ENCODE measurements at places on chromosomes 4 and X.
A peak's percentile ranks its signal among the peaks of the same experiment; 100 is the strongest.

GRCh38 chrX:39773923-39774773 lies 323.6 kb downstream of the BCOR start:
- DNase-seq: no peak
- no peaks in the 10 kb centered on the region for H3K36me3 ChIP-seq
- no peaks in the 10 kb centered on the region for H3K27me3 ChIP-seq
- H3K4me3 ChIP-seq: no peak overlapping the region
- no peaks in the 10 kb centered on the region for H3K4me1 ChIP-seq
- H3K27ac ChIP-seq: no peak overlapping the region

- no peaks in the 10 kb centered on the region for H3K36me3 ChIP-seq
- DNase-seq: no peak
- no peak overlapping the region for H3K27ac ChIP-seq
- peak overlapping the region; percentile 68 for H3K4me3 ChIP-seq
Observed at GRCh38 chr4:55124322-55125076, 896 bp downstream of the KDR start.

GRCh38 chr4:44701037-44701436 lies 22.8 kb downstream of the GUF1 start:
- DNase-seq: no peak
- no peaks in the 10 kb centered on the region for H3K27me3 ChIP-seq
- H3K4me1 ChIP-seq: peaks cover 3% of the 10 kb centered on the region
- H3K27ac ChIP-seq: no peak overlapping the region
- H3K36me3 ChIP-seq: peaks cover 8% of the 10 kb centered on the region

- no peak overlapping the region for H3K27ac ChIP-seq
- no peak overlapping the region for H3K4me3 ChIP-seq
- H3K27me3 ChIP-seq: no peaks in the 10 kb centered on the region
- peaks cover 9% of the 10 kb centered on the region for H3K36me3 ChIP-seq
Observed at GRCh38 chrX:14920196-14920595, 47.0 kb downstream of the MOSPD2 start.

DNA sequence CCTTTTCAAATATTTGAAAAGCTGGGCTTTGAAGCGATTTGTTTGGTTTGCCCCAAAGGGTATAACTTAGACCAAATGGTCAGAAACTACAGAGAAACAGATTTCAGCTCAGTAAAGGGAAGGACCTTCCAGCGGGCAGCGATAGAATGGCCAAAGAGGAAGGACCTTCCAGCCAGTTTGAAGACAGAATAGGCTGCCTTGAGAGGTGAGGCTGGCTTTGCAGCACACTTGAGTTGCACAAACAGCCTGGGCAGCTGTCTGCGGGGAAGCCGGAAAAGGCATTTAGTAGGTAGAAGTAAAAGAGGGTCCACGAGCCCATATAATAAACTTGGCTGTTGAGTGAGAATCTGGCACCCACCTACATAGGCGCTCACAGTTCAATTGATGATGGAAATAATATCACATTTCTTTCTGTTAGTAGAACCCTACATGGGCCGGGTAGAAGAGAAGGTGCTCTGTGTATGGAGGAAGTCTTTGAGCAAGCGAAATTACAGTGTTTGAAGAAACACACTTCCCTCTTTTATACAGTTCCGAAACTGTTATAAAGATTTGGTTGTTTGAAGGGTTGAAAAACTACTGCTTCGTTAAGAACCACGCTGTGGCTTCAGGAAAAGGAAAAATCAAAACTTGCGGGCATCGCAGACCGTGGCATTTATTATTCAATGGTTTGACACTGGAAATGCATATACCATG lies 75.0 kb upstream of the SORBS2 start:
- H3K4me1 ChIP-seq: peaks cover 4% of the 10 kb centered on the region
- no peaks in the 10 kb centered on the region for H3K27me3 ChIP-seq
- H3K36me3 ChIP-seq: no peaks in the 10 kb centered on the region
- no peak overlapping the region for H3K27ac ChIP-seq
- no peak overlapping the region for H3K4me3 ChIP-seq

GRCh38 chrX:49995795-49996455 lies 73.5 kb downstream of the CLCN5 start:
- peak; percentile 84 for DNase-seq
- no peaks in the 10 kb centered on the region for H3K36me3 ChIP-seq
- no peaks in the 10 kb centered on the region for H3K27me3 ChIP-seq
- H3K4me3 ChIP-seq: no peak overlapping the region

DNA sequence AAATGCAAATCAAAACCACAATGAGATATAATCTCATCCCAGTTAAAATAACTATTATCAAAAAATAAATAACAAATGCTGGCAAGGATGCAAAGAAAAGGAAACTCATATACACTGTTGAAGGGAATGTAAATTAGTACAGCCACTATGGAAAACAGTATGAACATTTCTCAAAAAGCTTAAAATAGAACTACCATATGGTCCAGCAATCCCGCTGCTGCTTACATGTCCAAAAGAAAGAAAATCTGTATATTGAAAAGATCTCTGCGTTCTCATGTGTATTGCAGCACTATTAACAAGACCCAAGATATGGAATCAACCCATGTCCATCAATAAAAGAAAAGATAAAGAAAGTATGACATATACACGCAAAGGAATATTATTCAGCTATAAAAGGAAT lies 3.0 kb upstream of the NAP1L2 start:
- DNase-seq: no peak
- no peaks in the 10 kb centered on the region for H3K36me3 ChIP-seq
- H3K27me3 ChIP-seq: no peaks in the 10 kb centered on the region
- H3K4me1 ChIP-seq: no peaks in the 10 kb centered on the region

DNA sequence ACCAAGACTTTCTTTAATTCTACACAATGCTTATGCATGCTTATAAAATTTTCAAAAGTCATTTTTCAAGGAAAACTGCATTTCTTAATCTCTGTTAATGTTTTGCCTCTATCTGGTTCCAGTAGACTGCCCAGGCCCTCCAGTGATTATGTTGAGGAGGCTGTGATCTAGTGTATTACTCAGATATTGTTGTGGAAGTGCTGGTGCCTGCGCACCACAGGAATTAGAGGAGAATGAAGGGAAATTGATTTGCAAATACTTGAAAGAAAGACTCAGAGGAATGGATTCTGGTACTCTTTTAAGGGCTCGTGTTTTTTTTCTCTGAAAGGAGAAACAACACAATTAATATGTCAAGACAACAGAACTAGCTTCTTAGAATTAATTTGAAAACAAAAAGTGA lies 1015.1 kb downstream of the RPA4 start:
- H3K27ac ChIP-seq: no peak overlapping the region
- H3K27me3 ChIP-seq: no peaks in the 10 kb centered on the region
- H3K36me3 ChIP-seq: no peaks in the 10 kb centered on the region
- H3K4me3 ChIP-seq: no peak overlapping the region

DNA sequence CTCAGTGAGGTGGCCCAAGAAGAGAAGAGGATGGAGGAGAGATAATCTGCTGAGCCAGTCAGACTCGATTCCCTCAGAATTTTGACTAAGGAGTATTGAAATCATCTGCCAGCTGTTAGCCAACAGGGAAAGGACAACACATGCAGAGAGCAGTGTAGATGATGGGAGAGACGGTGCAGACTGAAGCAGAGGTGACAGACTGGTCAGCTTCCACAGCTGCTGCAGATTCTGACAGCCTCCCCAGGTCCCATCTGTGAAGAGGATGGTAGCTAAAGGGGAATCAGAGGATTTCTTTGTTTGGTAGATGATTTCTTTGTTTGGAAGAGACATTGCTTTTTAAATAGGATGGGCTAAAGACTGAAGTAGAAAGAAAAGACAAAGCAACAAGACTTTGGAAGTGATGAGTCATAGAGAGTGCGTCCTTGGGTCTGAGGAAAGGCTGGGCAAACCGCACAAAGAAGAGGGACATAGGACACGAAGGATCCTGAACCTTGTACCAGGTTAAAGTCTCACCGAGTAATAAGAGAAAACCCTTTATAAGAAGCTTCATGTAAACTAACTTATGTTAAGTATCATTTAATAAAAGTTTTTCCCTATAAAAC lies 27.6 kb downstream of the INTU start:
- H3K4me3 ChIP-seq: no peak overlapping the region
- no peaks in the 10 kb centered on the region for H3K4me1 ChIP-seq
- no peak for DNase-seq
- H3K27ac ChIP-seq: no peak overlapping the region
- H3K36me3 ChIP-seq: no peaks in the 10 kb centered on the region
- no peaks in the 10 kb centered on the region for H3K27me3 ChIP-seq

DNA sequence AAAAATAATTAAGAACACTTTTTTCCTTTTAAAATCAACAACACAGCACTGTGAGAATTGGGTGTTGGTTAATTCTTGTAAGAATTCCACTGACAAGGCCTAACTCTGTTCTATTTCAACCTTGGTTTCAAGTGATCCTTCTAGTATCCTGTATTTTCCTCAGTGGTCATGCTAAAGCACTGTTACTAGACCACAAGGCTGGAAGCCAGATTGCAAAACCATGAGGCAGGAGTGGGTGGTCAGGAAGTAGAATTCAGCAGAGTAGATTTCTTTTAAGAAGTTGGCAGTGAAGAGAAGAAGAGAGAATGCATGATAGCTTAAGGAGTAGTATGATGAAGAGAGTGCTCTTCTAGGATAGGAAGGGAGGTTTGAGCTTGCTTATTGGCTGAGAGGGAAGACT lies 71.6 kb upstream of the LEF1 start:
- no peak for DNase-seq
- no peaks in the 10 kb centered on the region for H3K27me3 ChIP-seq
- no peak overlapping the region for H3K4me3 ChIP-seq
- H3K27ac ChIP-seq: no peak overlapping the region
- H3K4me1 ChIP-seq: no peaks in the 10 kb centered on the region
- no peaks in the 10 kb centered on the region for H3K36me3 ChIP-seq

DNA sequence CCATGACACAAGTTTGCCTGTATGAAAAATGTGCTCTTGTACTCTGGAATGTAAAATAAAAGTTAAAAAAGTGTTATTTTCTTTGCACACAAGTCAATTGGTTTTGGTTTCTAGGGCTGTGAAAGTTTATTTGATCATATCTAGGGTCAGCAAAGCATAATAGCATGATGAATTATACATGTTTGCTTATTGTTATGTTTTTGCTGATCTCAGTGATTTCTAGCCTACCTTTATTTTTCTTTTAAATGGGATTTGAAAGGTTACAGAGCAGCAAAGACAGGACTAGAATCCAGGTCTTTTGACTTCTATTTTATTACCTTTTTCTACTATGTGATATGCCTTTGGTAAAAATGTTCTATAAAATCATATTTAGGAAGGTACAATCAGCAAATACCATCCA lies 481.0 kb downstream of the PRR32 start:
- no peak overlapping the region for H3K27ac ChIP-seq
- H3K36me3 ChIP-seq: no peaks in the 10 kb centered on the region
- no peaks in the 10 kb centered on the region for H3K27me3 ChIP-seq

DNA sequence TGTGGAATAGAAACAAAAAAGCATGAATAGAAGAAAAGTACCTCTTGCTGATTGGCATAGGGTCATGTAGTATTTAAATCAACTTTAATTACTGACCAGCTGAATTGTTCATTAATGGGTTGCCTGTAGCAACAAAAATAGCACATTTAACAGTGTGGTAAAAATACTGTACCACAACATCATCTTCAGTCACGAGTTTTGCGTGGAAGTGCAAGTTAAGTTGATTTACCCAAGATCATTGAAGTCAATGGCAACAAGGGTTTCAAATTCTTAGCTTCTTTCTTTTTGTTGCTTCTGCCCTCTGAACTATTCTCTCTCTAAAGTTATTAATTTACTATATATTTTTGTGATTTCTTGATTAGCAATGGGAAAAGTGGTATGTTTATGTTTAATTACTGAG lies 526.6 kb downstream of the C4orf33 start:
- H3K36me3 ChIP-seq: no peaks in the 10 kb centered on the region
- no peak for DNase-seq
- no peak overlapping the region for H3K27ac ChIP-seq

GRCh38 chr4:132809298-132810032 lies 339.6 kb upstream of the PCDH10 start:
- H3K36me3 ChIP-seq: no peaks in the 10 kb centered on the region
- H3K4me3 ChIP-seq: no peak overlapping the region
- DNase-seq: no peak
- no peak overlapping the region for H3K27ac ChIP-seq
- H3K27me3 ChIP-seq: no peaks in the 10 kb centered on the region
- no peaks in the 10 kb centered on the region for H3K4me1 ChIP-seq

- H3K4me1 ChIP-seq: no peaks in the 10 kb centered on the region
- DNase-seq: no peak
- H3K27ac ChIP-seq: no peak overlapping the region
- no peak overlapping the region for H3K4me3 ChIP-seq
- no peaks in the 10 kb centered on the region for H3K36me3 ChIP-seq
- no peaks in the 10 kb centered on the region for H3K27me3 ChIP-seq
Observed at GRCh38 chr4:186347743-186348142, 81.8 kb downstream of the F11 start.

GRCh38 chr4:139015948-139016471 lies 429 bp downstream of the NOCT start:
- peak overlapping the region; percentile 95 for H3K27ac ChIP-seq
- no peak for DNase-seq
- H3K4me3 ChIP-seq: peak overlapping the region; percentile 93
- peaks cover 10% of the 10 kb centered on the region for H3K4me1 ChIP-seq

- H3K4me1 ChIP-seq: no peaks in the 10 kb centered on the region
- H3K4me3 ChIP-seq: no peak overlapping the region
- H3K27me3 ChIP-seq: no peaks in the 10 kb centered on the region
- no peaks in the 10 kb centered on the region for H3K36me3 ChIP-seq
- H3K27ac ChIP-seq: no peak overlapping the region
Observed at GRCh38 chr4:119833611-119834010, 205.0 kb upstream of the PDE5A start.

GRCh38 chr4:81042578-81043365 lies 12.3 kb downstream of the BMP3 start:
- H3K36me3 ChIP-seq: no peaks in the 10 kb centered on the region
- H3K27me3 ChIP-seq: no peaks in the 10 kb centered on the region
- no peak overlapping the region for H3K4me3 ChIP-seq
- H3K4me1 ChIP-seq: no peaks in the 10 kb centered on the region
- H3K27ac ChIP-seq: no peak overlapping the region
- no peak for DNase-seq

DNA sequence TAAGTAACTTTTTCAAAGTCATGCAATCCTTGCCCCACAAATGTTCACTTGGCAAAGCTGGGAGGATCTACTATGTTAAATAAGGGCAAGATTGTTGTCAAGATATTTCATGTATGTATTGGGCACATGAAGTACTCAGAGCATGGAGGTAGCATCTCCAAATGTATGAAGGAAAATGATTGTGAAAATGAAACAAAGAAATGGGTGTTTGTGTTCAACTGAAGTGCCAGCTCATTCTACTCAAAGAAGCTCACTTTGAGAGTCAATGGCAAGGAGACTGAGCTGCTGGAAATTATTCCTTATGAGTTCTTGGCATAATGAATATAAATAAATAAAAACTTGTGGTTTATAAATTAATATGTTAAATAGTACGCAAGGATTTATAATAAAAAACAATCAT lies 124.5 kb upstream of the ARSJ start:
- H3K27ac ChIP-seq: no peak overlapping the region
- no peaks in the 10 kb centered on the region for H3K36me3 ChIP-seq
- no peak for DNase-seq

- H3K4me1 ChIP-seq: no peaks in the 10 kb centered on the region
- H3K36me3 ChIP-seq: no peaks in the 10 kb centered on the region
- DNase-seq: peak; percentile 59
- H3K4me3 ChIP-seq: no peak overlapping the region
- H3K27me3 ChIP-seq: no peaks in the 10 kb centered on the region
Observed at GRCh38 chr4:103429283-103429682, 231.1 kb upstream of the CENPE start.

Data from trophoblast cell (in vitro differentiated cells and primary cell).